ENCODE measurements at places on chromosomes 2 and 18. TPM values are rescaled to one million over a fixed set of nuclear protein-coding genes. Genes with fewer than 3 reads are reported as not detected.

Gene TMEM163
- total RNA-seq, result not detected

Gene SIX3
- total RNA-seq, result not detected

Gene SERPINB3
- total RNA-seq, result not detected

Gene NXPH2
- not detected for total RNA-seq

Gene GPR55
- total RNA-seq, result under 0.01 TPM

Gene SULT1C2
- total RNA-seq, result 0.27 TPM

Gene OTOS
- total RNA-seq, result not detected

Gene REG1B
- not detected for total RNA-seq

Gene ZSWIM2
- total RNA-seq, result not detected

Gene SCN2A
- 18.5 TPM for total RNA-seq

Gene VIL1
- total RNA-seq, result not detected

Gene WIPF1
- total RNA-seq, result 20.5 TPM

Gene DOCK10
- 66.2 TPM for total RNA-seq

Gene ZNF385B
- 4.8 TPM for total RNA-seq

Gene LIPG
- total RNA-seq, result 3.2 TPM

Gene MYO1B
- 75.3 TPM for total RNA-seq

Gene PRKAG3
- total RNA-seq, result 0.41 TPM

Gene GPR75
- 2.4 TPM for total RNA-seq

Gene CCDC148
- 9.1 TPM for total RNA-seq

Gene PGAP1
- total RNA-seq, result 14.7 TPM

Gene PID1
- total RNA-seq, result 13.0 TPM

Gene TRIM54
- total RNA-seq, result not detected

Gene DSC2
- 0.82 TPM for total RNA-seq

Gene CERKL
- total RNA-seq, result not detected

Gene ALPP
- total RNA-seq, result not detected

Gene GULP1
- total RNA-seq, result 42.7 TPM

Gene DYNAP
- not detected for total RNA-seq

Gene ST3GAL5
- 19.4 TPM for total RNA-seq

Gene ATP8B1
- total RNA-seq, result 11.2 TPM

Gene KIF5C
- not detected for total RNA-seq

Gene KYNU
- 1.3 TPM for total RNA-seq

Gene EMILIN1
- 81.3 TPM for total RNA-seq

Gene NEU2
- total RNA-seq, result not detected

Gene CUL3
- total RNA-seq, result 75.7 TPM

Gene ITPRIPL1
- 3.4 TPM for total RNA-seq

Gene FSIP2
- 1.6 TPM for total RNA-seq

Gene ANKRD29
- 6.1 TPM for total RNA-seq

Gene TNP1
- not detected for total RNA-seq

Gene FOXI3
- not detected for total RNA-seq

Gene AOX1
- total RNA-seq, result 23.6 TPM

Gene LRATD1
- total RNA-seq, result 0.08 TPM

Gene CD226
- total RNA-seq, result 0.99 TPM

Gene ALPG
- total RNA-seq, result not detected

Gene SERPINB5
- not detected for total RNA-seq

Gene BOLL
- total RNA-seq, result not detected

Gene B3GNT7
- total RNA-seq, result 0.27 TPM

Gene C1GALT1C1L
- total RNA-seq, result 0.36 TPM

Gene KCNG3
- total RNA-seq, result not detected

Measured in fibroblast of the aortic adventitia (primary cell).